ENCODE measurements at places on chromosomes 4 and X.

DNA sequence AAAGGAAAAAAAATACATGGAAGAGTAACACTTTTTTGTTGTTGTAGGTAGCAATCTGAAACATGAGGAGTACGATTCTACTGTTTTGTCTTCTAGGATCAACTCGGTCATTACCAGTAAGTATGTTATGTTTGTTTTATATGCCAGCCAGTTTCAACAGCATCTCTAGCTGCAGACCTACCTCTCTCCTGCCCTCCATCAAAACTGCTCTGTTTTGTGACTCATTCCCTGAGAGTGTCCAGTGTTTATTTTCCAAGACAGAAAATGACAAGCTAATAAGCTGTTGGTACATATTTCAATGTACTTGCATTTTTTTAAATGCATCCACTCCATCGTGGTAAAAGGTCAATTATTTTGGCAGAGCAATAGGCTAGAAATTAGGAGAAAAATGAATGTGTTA, 347 bp downstream of the AMTN start:
- DNase-seq, result no peak

DNA sequence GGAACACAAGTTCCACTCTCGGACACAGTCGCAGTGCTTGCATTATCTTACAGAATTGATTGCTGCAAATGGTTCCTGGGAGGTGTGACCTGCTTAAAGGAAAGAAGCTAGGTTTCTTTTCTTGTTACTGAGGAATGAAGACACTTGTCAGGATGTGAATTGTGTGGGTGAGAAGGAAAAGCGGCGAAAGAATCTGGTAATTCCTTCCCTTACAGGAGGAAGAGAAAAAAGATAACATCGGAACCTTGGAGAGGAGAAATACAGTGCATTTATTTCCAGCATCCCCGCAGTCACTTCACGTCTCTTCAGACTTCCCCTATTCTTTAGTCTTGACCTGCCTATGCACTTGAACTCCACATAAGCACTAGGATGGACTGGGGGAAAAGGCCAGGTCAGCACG, 389 bp upstream of the CCSER1 start:
- no peak for DNase-seq

DNA sequence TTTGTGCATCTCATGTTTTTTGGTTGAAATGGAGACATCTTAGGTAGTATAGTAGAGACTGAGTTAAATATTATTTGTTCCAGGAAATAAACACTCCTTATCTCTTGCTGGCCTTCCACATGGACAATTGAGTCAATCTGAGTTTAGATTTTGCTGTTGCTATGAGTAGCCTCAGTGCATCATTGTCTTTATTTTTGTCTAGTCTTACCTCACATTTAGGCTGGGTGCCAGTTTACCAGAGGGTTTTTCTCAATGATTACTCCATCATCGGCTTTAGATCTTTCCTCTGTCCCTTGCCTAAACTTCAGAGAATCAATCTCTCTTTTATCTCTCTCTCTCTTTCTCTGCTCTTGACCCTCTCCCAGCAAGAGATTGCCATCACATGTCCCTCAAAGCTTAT, 73.6 kb downstream of the GABRB1 start:
- no peak for DNase-seq

DNA sequence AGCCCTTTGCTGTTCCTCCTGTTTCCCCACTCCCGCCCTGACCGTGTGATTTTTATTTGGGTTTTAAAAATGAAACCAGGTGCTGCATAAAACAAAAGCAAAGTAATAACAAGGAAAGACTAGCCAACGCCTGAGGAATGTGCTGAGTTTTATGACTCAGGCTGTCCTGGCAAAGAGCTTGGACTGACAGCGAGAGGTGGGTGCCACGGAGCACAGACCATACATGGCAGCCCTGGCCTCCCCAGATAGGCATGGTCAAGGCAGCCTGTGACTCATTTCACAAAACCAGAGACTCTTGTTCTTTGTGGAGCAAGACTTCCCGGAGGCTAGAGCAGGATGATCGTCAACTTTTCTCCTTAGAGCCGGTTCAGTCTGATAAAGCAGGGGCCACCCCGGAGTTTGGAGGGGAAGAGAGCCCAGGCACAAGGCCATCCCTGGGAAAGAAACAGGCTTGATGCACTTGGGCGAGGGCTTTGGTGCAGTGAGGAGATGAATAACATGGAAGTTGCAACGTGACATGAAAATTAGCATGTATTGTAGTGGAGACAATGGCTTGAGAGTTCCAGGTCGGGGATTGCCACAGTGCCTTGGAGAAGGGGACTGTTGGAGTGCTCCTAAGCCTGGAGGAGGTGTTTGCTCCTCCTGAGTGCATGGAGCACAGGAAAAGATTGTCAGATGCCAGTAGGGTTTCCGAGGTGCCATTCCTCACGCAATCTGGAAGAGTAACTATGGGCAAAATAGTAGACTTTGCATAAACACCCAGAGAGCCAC, 54.8 kb downstream of the C4orf51 start:
- no peak for DNase-seq

GRCh38 chrX:13797512-13797911, 19.4 kb downstream of the GPM6B start:
- no peak for DNase-seq

GRCh38 chr4:84317513-84317912, 181.6 kb downstream of the NKX6-1 start:
- no peak for DNase-seq

DNA sequence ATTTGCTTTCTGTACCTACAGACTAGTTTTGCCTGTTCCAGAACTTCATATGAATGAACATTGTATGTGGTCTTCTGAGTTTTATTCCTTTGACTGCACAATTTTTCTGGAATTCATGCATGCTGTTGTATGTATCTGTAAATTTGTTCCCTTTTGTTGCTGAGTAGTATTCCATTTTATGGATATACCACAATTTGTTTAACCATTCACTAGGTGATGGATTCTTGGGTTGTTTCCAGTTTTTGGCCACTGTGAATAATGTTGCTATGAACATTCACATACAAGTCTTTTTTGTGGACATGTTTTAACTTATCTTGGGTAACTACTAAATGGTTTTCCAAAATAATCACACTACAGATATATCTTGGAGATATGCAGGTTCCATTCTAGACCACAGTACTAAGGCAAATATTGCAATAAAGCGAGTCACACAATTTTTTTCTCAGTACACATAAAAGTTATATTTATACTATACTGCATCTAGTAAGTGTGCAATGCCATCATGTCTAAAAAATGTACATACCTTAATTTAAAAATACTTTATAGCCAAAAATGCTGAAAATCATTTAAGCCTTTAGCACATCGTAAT, 58.7 kb downstream of the TSPAN5 start:
- DNase-seq, result no peak

DNA sequence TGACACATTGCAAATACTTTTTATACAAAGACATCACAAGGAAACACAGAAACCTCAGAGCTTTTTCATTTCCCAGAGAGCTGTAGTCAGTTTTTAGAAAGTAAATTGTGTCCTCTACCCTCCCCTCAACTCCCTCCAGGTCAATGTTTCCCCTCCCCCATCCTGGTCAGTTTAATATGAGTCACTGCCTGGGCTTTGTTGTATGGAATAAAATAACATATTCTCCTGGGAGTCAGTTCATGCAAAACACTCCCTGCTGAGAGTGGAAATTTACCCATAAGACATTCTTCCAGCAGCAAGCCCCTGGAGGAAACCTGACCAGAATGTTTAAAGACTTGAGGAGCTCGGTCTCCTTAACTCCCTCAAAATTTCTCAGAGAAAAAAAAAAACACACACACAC, 270.1 kb upstream of the LDB2 start:
- DNase-seq, result no peak

- DNase-seq, result no peak
Measured at GRCh38 chrX:135985973-135986310, 707 bp downstream of the SLC9A6 start.

GRCh38 chr4:5186271-5187064, 135.2 kb downstream of the STK32B start:
- no peak for DNase-seq

DNA sequence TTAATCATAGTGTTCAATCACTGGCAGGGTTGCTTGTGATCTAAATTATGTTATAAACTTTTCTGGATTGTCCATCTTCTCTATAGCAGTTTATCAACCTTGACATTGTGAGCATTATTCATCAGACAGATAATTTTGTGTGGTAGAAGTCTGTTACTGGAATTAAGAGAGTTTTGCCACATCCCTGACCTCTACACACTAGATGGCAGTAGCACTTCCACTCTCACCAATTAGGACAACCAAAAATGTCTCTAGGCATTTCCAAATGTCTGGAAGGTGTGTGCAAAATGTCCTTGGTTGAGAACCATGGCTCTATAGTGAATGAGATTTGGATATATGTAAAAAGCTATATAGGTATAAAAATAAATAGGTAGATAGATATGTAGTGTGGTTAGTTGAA, 324.1 kb upstream of the FAM47C start:
- DNase-seq, result no peak

GRCh38 chr4:37999000-37999716, 39.0 kb downstream of the PTTG2 start:
- DNase-seq, result no peak

DNA sequence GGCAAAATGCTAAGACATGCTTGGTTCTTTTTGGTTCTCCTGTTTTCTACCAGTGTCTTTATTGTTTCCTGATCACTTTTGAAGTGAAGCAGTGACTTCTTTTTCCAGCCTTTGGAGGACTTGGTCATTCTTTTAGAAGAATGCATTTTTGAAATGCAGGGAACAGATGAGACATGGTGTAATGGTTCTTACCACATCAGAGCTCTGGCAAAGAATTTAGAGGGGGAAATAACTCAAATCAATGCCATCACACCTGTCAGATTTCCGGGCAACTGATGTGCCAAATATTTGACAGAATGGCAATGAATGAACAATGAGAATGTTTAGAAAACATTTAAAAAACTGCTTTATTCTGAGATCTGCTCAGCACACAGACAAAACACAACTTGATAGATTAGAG, 519.6 kb downstream of the IQCM start:
- DNase-seq, result no peak

GRCh38 chrX:72169008-72169728, 12.4 kb upstream of the PIN4 start:
- DNase-seq, result no peak

DNA sequence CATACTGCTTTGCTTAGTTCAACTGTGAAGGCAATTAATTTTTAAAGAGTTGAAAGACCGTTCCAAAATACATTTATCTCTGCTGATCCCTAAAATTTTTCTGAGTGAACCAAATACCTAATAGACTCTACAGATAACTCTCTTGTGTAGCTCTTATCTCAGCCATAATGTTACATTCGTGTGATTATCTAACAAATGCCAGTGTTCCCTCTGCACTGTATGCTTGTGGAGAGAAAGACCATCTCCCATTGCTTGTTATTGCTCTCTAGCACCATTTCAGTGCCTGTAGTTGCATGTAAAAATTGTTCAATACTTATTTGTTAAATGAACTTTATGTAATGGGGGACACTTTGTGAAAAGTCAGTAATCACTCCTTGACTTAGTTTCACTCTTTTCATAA, 81.3 kb upstream of the ATOH1 start:
- no peak for DNase-seq

GRCh38 chr4:37993806-37994205, 33.6 kb downstream of the PTTG2 start:
- no peak for DNase-seq

DNA sequence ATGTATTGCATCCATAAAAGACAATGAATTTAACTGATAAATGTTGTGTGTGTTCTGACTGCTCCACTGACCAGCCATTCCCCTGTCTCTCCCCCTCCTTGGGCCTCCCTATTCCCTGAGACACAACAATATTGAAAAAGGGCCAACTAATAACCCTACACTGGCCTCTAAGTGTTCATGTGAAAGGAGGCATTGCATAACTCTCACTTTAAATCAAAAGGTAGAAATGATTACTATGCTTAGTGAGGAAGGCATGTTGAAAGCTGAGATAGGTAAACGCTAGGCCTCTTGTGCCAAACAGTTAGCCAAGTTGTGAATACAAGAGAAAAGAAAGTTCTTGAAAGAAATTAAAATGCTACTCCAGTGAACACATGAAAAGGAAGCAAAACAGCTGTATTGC, 152.7 kb downstream of the POU4F2 start:
- DNase-seq, result no peak

DNA sequence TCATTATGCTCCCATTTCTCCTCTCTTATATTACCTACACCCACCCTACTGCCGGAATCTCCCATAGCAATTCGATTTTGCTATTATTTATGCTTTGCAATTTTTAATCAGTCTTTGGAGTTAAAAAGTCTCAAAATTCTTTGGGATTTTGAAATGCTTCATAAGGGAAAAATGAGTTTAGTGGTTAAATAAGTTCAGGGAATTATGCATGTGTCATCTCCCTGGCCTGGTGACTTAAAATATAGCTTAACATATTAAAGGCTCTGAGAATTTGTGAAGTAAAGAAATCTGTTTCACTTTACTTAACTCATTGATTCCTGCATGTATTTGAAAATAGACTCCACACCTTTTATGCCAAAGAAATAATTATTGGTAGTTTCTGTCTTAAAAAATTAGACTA, 185.1 kb upstream of the DIPK2B start:
- DNase-seq, result no peak

DNA sequence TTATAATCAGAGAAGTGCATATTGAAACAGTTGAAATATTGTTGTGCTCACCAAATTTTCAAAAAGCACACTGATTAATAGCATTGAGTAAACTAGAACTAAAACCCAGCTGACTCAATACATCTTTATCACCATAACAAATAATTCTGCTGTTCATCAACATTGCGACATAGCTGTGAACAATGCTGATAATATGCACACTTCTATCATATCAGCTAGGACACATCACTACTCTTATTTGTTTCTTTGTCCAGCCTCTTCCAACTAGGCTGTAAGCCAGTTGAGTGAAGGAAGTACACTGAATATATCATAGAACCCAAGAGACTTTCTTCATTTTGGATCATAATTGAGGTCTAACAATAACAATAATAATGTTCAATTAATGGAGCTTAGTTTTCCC, 349.7 kb downstream of the IQCM start:
- DNase-seq, result no peak

DNA sequence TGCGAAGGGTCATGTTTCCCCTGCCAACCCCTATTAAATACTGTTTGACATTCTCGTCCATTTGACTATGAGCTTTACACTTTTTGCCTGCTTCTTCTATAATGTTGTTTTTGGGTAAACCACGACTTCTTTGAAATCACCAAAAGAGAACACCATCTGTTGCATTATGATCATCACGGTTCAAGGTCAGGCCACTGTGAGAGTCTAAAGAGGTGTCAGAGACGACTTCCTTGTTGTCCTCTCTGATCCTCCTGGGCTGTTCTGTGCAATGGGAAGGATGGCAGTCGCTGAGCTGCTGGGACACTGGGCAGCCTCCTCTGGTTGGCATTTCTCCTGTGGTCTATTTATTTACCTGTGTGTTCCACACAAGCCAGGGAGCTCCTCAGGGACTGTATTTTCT, 137.5 kb downstream of the RASL11B start:
- no peak for DNase-seq

GRCh38 chr4:176539785-176540175, 220.0 kb downstream of the SPCS3 start:
- no peak for DNase-seq

- no peak for DNase-seq
Measured at GRCh38 chr4:54365691-54366090, 136.6 kb downstream of the PDGFRA start.

- no peak for DNase-seq
Measured at GRCh38 chr4:68175562-68176155, 46.0 kb upstream of the TMPRSS11F start.
